ENCODE measurements at places on chromosomes 3 and 15.

DNA sequence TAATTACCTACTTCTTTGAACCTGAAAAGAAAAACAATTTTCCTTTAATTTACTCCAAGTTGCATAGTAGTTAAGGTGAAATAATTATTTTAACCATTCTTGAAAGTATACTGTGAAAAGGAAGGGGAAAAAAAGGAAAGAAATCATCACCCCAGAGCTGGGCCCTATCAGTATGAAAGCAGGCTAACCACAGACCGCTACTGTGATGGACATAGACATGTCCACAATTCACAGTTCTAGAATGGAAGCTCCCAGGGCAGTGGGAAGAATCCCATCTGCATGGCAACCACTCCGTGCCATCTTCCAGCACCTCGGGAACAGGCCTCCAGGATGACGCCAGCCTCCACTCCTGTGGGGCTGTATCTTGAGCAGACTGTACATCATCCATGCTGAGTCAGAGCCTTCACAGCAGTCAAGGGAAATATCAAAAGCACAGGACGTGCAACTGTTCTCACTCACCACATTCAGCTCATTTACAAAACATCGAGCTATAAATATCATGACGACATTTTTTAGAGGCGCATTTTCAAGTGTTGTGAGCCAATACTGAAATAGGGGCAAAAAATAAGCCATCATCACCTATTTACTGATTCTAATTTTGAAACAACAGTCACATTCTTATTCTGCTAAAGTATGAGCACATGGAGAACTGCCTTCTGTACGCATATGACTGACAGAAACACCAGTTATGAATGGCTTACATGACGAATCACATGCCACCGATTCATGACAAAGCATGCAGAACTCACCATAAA is 119.7 kb downstream of the SNRK start:
- DNase-seq: no peak

- no peak for DNase-seq
Measured at GRCh38 chr3:178603735-178604134, 67.5 kb downstream of the KCNMB2 start.

DNA sequence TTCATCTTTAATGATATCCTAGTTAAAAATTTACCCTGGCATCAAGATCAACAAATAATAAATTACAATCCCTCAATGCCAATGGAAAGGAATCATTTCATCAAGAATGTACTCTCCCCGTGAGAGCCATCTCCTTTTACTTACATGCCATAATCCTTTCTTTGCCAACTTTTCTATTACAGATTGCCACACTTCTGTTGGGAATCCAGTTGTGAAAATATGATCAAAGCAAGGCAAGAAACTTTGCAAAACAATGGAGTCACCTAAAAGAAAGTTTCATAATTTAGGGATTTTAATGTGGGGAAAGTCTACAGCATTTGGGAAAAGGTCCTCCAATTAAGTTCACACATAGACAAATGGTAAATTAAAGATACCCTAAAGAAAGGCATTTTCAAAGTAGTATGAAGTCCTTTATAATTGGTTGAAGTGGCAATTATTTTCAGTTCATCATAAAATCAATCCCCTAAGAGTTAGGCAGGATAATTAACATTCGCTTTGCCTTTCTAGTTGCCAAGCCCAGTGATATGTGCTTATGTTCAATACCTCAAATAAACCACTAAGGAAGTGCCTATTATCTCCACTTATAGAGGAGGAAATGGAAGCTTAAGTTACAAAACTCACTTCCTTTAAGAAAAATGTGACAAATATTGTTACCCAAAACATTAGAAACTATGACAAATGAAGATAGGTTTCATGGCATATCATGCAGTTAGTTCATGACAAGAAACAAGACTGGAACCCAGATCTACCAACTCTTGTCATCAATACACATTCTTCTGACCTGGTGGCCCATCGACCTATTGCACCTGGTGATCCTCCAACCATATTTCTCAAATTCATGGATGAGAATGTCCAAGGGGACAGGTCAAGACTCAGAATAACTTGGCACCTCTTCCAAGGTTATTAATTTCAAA is 49.1 kb downstream of the TRANK1 start:
- DNase-seq: no peak

- DNase-seq: no peak
Measured at GRCh38 chr3:197289726-197290125, 8.7 kb downstream of the DLG1 start.

- no peak for DNase-seq
Measured at GRCh38 chr3:149654188-149654601, 3.6 kb downstream of the WWTR1 start.

DNA sequence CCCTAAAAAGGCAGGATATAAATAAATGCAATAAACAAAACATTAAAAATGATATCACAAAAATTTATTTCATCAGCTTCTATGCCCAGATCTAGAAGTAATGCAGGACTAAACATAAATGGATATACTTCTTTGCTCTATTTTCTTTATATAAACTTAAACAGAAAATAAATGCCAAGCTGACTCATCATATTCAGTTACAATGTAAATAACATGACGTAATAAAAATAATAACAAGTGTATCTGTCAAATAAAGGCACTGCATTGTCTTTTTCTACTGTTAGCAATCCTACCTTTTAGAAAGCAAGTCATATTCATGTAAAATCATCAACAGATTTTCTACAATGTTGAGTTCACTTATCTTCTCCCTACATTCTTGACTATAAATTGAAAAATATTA is 61.6 kb downstream of the NEK10 start:
- DNase-seq: no peak

GRCh38 chr3:38645601-38646000 is 3.9 kb downstream of the SCN5A start:
- DNase-seq: no peak

- no peak for DNase-seq
Measured at GRCh38 chr15:101062471-101063171, 143.5 kb downstream of the LRRK1 start.

- no peak for DNase-seq
Measured at GRCh38 chr3:141603473-141604035, 116.7 kb downstream of the RASA2 start.

DNA sequence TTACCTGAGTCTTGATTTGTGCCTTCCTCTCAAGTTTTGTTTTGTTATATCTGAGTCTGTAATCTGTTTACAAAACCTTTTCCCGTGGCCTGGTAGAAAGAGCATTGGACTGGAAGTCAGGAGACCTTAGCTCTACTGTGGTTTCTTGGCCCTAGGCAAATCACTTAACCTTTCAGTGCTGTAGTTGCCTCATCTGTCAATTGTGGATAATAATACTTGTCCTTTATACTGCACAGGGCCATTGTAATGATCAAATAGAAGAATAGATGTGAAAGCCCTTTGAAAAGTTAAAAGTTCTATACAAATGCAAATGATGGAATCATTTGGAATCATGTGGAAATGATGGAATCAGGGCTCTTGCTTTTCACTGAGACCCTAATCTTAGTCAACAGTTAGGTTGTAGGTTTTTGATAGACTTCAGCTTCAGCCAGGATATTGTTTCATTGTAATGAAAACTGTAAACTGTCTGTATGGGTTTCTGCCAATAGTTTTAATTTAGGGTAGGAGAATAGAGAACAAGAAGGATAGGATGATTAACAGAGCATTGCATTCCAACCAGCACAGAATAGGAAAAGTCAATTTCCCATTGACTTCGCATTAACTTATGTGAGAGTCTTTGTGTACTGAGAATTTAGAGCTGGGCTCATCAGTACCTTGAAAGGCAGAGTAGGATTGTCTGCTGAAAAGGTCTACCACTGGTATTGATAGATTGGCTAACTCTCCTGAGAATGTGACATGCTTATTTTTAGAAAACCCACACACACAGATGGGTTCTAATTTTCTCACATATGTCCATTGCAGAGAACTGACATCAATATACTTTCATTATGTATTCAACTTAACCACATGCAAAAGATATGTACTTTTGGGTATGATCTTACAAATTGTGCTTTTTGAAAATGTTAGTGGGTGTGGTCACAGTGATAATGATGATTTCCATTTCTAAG is 21.8 kb downstream of the MAP2K5 start:
- DNase-seq: no peak

DNA sequence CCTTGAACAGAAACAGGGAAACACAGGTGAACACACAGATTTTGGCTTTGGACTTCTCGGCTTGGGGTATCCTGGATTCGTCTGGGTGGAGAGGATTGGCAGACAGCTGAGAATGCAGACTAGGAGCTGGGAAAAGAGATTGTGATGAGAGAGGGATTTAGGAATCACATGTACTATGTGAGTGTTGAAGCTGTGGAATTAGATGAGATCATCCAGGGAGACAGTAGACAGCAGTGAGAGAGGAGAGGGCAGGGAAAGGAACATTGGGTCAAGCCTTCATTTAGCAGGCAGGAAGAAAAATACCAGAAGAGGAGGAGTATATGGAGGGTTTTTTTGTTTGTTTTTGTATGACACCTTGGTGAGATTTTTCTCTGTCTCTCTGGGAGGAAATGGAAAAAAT is 262.1 kb upstream of the TBL1XR1 start:
- no peak for DNase-seq

DNA sequence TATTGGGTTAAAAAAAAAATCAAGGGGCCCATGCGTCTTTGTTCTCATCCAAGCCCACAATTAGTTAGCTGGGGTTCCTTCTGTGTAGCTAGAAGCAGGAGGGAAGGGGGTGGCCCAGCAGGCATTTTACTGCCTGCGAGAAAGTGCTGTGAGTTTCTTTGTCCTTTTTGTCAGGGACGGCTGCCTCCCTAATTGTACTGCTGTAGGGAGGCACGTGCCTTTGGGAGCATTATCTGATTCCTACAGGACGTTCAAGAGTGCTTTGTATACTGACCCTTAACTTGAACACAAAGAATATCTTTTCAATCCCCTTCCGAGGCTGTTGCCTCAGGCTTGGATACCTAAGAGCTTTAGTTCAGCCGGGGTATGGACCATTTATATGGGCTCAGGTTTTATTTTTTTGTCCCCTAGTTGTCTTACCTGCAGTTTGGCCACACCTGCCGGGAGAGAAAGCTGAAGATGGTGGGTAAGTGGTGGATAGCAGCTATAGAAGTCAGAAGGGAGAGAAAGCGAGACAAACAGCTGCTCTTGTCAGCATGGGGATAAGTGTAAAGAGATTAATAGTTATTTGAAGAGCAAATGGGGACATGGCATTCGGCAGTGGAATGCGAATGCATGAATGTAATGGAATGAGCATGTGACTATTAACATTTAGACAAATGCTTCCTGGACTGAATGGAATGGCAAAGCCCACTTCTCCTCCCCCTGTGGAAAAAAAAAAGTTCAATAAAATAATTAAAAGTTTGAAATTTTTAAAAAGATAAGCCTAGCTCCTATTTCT is 175.2 kb downstream of the TP63 start:
- no peak for DNase-seq

DNA sequence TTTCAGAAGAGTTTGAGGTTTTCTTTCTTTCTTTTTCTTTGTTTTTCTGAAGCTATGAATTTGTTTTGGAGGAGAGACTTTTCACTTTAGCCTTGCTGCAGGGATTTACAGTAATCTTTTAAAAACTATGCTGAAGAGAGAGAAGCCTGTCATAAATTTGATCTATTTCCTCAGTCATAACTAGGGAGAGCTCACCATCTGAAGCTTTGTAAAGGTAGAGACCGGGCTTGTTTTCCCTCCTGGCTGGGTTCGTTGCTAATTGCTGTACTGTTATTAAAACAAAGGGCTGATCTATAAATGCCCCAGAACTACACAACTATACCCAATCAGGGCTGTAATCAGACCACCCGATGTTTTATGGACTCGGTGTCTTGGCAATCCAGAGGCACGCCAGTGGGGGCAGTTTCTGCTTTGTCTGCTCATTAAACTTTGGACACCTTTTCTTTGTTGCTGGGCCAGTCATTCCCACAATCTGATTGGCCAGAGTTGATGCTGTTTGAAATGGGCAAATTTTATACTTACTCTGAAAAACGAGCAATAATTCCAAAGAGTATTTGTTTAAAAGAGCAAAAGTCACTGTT is 164.3 kb downstream of the CACNA1D start:
- no peak for DNase-seq

GRCh38 chr3:49349348-49350114 is 8.6 kb downstream of the GPX1 start:
- DNase-seq: no peak

DNA sequence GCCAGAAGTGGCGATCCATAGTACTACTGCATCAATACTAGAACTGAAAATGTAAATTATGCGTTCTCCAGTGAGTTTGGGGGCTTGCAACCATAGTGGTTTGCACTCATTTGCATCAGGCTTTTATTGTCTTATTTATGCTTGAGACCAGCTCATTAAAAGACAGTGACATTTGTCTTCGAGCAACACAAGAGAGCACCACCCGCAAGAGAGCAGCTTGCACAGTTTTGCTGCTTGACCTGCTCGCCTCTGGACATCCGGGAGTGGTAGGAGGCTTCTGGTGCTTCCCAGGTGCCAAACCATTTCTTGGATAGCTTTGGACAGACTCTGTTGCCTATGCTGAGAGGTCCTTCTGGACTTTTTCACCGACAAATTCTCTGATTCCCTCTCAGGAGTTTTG is 294.6 kb downstream of the MEX3B start:
- DNase-seq: no peak

GRCh38 chr15:42065033-42065432 is 29.3 kb downstream of the PLA2G4D start:
- DNase-seq: no peak

DNA sequence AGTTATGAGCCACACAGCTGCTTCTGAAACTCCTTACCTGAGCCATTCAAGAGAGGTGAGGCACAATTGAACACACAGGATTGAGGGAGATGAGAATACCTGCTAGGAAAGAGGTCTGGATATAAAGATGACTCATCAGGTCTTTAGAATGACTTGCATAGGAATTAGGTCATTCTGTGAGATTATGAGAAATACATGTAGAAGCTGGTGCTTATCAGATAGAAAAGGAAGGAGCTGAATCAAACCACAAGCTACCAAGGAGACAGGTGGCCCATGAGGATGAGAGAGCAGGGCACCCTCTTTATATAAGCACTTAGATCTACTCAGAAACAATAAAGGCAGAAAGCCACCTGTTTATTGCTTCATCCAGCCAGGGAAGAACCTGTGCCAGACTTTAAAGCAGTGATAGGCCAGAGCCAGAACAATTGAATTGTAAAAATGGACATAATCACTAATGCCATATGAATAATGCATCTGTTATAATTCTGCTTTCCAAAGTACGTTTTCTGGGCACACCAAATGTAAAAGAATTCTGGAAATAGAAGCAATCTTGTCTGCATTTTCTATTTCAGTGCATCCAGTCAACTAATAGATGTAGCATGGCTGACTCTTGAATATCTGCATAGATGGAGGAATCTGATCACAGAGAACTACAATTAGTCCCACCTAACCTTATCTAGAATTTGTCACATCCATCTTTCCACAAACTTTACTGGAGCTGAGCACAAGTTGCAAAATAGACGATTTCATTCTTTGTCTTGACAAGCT is 74.9 kb downstream of the PIK3R4 start:
- DNase-seq: no peak

DNA sequence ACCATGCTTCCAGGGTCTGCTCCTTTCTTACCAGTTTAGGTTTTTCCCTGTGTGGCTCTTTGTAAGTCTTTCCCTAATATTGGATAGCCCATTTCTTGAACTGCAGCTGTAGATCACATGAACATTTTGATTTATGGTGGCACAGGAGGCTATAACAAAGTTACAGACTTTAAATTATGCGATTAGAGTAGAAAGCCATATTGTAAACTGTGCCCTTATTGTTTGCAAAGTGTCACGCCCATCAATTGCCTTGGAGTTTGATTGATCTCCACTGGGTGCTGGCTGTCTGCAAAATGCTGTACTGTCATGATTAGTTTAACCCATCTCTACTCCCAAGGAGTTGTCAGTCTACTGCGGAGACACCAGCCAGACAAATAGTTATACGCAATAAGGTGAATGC is 110.3 kb downstream of the CACNA2D3 start:
- DNase-seq: no peak

GRCh38 chr3:48962939-48963338 is 27.1 kb upstream of the P4HTM start:
- DNase-seq: no peak
